ENCODE measurements at places on chromosomes 4 and X. TPM values are rescaled to one million over a fixed set of nuclear protein-coding genes. Genes with fewer than 3 reads are reported as not detected.

Gene AMBN
- not detected for total RNA-seq

DNA sequence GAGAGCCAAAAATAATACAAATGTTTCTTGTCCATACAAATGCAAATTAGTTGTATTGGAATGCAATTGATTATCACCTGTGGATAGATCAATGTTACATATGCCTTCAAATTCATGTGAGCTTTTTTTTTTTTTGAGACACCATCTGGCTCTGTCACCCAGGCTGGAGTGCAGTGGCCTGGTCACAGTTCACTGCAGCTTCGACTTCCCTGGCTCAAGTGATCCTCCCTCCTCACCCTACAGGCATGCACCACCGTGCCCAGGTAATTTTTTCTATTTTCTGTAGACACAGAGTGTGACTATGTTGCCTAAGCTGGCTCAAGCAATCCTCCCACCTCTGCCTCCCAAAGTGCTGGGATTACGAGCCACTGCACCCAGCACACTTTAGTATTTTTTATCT, 38.6 kb upstream of the TMEM184C start:
- no peak for DNase-seq

DNA sequence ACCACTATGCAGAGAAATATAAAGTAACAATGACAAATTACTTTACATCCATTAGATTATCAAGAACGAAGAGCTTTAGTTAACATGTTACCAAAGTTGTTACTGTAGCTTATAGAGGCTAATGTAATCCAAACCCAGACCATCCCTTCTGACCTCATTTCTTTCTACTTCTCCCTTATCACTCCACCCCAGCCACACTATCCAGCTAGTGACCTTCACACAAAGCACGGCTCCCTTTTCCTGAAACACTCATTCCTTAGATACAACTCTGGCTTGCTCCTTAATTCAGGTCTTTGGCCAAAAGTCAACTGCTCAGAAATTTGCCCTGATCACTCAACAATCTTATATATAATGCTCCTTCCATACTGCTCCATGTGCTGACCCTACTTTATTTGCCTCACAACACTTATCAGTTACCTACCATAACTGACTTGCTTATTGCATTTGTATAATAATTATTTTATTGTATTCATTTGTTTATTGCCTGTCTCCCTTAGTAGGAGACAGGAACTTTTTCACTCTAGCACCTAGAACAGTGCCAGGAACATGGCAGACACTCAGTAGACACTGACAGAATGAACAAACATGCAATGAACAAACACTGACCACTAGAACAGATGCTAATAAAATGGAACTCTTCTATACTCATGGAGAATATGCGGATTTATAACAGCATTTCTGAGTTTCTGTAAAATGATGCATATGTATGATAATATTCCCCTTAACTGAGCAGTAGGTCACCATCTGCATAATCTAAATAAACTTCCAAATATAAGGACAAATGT, 67.6 kb downstream of the EIF4E start:
- no peak for DNase-seq

DNA sequence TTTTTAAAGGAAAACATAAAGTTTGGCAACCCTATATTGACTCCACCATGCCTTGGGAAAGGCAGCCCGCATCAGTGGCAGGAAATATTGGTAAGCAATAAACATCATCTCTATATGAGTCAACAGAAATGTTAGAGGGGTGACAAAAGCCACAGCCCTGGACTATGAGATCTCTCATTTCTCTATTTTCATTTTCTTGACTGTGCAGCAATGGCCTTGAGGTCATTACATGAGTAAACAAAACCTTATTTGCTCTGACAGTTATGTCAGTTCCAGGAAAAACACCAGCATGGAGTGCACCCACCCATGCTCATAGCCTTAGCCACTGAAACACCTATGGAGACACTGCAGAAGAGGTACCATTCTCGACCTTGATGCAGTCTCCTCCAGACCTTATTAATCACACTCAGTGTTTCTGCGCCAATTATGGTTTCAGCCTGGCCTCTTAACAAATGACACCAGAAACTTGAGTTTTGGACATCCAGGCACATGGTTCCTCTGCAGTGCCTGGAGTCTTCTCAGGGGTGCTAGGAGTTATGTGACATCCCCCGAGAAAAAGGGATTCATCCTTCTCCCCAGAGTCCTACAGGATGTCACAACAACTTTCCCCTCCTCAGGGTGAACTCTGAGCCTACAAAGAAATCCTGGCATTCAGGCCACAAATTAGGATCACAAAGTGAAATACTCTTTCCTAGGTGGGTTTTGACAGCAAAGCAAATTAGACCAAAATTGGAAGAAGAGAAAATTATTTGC, 16.0 kb upstream of the HPGD start:
- no peak for DNase-seq

DNA sequence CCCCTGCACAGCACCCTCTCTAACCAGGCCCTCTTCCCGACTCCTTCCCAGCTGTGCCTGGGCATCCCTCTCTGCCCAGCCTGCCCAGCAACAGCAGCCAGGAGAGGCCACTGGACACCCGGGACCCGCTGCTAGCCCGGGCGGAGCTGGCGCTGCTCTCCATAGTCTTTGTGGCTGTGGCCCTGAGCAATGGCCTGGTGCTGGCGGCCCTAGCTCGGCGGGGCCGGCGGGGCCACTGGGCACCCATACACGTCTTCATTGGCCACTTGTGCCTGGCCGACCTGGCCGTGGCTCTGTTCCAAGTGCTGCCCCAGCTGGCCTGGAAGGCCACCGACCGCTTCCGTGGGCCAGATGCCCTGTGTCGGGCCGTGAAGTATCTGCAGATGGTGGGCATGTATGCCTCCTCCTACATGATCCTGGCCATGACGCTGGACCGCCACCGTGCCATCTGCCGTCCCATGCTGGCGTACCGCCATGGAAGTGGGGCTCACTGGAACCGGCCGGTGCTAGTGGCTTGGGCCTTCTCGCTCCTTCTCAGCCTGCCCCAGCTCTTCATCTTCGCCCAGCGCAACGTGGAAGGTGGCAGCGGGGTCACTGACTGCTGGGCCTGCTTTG, 1.1 kb downstream of the AVPR2 start:
- DNase-seq = no peak

Measured in cardiac septum (tissue), 1 donor.